ENCODE measurements at places on chromosomes 11 and 22.

DNA sequence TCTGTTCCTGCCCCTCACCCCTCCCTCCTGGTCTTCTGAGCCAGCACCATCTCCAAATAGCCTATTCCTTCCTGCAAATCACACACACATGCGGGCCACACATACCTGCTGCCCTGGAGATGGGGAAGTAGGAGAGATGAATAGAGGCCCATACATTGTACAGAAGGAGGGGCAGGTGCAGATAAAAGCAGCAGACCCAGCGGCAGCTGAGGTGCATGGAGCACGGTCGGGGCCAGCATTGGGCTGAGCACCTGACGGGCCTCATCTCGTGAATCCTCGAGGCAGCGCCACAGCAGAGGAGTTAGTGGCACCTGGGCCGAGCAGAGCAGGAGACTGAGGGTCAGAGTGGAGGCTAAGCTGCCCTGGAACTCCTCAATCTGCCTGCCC is 941.8 kb downstream of the BRD1 start:
- no peak for DNase-seq

- DNase-seq: no peak
These were observed 36.3 kb downstream of the BCR start for GRCh38 chr22:23216461-23217170.

DNA sequence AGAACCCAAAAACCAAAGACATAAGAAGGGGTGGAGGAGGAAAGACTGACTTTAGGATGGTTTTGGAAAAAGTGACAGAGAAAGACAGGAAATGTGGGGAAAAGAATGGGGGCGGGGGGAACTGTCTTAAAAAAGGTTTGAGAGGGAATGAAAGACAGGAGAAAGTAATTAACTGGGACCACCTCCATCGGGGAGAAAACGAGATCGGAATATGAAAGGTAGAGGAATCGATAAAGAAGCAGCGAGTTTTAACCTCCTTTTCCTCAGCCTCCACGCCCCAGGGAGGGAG is 524 bp downstream of the MTMR2 start:
- no peak for DNase-seq

- no peak for DNase-seq
These were observed 1.1 kb downstream of the TM7SF2 start for GRCh38 chr11:65112546-65113360.

DNA sequence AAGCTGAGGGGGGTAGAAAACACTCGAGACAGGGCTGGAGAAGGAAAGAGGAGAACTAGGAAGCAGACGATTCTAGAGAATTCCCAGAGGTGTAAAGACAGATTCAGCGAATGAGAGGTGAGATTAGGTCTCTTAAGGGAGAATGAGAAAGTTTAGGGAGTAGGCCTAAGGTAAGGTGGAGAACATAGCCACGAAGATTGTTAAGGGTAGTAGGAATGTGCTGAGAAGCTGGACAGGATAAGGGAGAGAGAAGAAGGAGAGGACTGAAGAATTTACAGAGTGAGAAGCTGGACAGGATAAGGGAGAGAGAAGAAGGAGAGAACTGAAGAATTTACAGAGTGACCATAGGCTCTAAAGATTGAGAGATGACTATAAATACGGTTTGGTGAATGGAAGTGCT is 908 bp downstream of the PPME1 start:
- DNase-seq: no peak

DNA sequence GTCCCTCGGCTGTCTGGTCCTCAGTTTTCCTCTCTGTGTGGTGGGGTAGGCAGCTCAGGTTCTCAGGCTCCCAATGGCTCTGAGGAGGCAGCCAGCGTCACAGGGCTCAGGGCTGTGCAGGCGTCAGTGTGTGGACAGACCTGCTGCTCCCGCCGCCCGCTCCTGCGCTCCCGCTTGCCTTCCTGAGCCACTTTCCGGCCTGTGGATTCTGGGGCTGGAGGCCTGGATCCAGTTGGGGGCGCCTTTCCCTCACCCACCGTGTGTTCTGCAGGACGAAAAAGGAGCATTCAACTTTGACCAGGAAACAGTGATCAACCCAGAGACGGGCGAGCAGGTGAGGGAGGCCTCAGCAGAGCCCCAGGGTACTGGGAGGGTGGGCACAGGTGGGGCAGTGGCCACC is 14.7 kb downstream of the DPP3 start:
- DNase-seq: no peak

DNA sequence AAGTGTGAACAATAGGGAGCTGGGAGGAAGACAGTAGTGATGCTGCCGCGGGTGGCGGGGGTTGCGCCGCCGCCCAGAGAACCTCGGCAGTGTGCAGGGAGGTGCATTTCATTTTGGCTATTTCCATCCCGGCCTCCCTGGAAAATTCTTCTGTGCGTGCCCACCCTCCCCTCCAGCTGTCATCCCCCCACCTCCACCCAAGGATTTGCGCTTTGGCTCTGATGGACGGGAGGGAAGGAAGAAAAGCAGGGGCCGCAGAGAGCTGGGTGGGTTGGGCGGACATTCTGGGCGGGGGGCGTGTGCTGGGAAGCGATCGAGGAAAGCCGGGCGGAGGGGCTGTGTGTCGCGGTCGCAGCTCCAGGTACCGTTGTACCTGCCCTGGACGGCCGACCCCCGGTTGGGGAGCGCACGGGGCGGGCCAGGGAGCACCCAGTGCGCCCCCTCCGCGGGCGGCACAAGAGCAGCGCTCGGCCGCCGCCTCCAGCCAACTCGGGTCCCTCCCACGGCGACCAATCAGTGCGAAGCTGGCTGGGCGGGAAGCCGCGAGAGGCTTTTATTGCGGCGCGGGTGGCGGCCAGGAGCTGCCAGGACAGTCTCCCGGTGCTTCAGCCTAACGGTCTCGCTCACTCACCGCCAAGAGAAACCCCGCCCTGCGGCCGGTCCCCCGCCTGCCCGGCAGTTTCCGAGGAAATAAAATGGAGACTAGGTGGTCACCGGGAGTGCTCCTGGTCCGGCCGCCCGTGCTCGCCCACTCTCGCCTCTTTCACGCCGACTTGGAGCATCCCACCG is 1.6 kb downstream of the NCAM1 start:
- no peak for DNase-seq

DNA sequence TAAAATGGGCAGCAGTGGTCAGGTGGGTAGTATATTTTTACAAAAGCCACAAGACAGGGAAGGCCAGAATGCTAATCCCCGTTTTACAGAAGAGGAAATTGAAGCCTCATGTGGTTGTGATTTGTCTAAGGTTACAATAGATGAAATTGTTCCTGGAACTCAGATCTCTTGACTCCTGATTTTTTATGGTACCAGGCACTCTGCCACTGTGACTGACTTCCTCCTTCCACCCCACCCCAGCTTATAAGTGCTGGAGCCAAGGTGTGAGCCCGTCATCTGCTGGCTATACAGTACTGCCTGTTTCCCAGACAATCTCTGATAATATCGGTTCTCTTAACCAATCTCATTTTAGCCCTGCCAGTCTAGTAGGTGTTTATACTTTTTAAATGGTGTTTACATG is 1.9 kb downstream of the SLC5A1 start:
- no peak for DNase-seq

DNA sequence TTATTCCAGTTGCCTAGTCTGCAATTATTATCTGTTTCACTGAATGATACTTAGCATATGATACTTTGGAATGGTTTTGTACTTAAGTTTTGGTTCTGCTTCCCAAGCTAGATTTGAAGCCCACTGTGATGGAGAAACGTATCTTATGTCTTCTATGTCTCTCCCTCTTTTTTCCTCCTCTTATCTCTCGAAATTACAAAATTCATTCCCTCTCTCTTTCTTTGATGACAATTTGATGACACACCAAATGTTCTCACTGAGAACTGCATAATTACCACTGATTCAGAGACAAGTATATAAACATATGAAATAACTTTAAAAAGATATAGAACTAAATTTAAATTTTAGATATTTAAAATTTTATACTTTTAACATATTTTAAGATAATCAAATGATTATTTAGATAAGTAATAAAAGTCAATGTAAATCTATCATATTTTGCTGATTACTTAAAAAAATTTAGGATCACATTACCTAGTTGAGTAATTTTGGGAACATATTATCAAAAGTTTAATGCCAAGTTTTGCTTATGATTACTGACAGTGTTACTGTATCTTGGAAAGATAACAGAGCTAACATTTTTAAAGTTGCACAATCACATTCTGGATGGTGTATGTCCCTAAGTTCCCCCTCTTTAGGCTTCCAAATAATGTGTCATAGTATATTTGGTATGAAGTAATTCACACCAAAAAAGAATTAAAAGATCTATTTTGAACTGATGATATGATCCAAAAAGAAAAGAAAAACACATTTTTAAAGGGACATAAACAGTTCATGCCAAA is 255.3 kb downstream of the SBF2 start:
- no peak for DNase-seq

DNA sequence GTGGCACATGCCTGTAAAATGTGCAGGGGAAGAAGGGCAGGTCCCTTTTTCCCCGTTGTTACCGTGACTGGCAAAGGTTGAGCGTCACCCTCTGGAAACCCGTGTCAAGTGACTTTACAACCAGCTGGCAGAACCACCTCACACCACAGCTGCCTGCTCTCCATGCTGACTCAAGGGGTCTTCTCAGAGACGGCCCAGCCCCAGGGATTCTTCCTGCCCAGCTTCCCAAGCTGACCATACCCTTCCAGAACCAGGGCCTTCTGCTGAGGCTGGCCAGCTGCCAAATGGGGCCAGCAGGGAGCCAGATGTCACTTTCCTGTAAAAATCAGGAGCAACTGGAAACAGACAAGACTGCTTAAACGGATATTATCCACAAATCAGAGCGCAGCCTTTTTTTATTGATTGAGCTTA is 6.3 kb downstream of the PC start:
- DNase-seq: no peak

DNA sequence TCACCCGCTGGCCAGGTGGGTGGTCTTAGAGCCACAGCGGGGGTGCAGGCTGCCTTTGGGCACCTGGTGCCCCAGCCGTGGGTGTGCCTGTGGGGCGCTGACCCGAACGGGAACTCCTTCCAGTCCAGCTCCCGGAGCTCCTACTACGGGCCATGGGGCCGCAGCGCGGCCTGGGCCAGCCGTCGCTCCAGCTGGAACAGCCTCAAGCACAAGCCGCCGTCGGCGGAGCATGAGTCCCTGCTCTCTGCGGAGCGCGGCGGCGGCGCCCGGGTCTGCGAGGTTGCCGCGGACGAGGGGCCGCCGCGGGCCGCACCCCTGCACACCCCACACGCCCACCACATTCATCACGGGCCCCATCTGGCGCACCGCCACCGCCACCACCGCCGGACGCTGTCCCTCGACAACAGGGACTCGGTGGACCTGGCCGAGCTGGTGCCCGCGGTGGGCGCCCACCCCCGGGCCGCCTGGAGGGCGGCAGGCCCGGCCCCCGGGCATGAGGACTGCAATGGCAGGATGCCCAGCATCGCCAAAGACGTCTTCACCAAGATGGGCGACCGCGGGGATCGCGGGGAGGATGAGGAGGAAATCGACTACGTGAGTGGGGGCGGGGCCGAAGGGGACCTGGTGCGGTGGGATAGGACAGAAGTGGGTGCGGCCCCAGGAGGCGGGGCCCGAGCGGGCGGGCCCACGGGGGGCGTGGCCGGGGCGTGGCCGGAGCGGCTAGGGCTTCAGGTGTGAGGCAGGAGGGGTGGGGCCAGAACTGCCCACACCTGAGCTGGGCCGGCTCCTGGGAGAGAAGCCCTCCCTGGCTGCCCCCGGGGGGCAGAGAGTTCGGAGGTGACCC is 91.5 kb downstream of the CACNA1I start:
- DNase-seq: no peak

DNA sequence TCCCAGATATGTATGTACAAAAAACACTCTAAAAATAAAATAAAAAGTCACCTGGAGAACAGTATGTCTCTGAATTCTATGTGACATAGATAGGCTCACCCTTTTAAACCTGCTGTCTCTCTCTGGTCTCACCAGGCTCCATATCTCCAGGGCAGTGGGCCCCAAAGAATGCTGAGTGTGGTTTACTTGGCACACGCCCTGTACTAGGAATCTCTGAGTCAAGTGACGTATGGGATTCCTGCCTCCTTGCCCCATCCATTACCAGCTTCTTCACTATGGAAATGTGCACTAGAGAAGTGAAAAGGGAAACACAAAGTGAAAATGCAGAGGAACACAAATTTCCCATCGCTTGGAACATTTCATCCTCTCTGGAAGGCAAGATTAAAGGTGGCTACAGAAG is 722.2 kb upstream of the TENM4 start:
- no peak for DNase-seq

DNA sequence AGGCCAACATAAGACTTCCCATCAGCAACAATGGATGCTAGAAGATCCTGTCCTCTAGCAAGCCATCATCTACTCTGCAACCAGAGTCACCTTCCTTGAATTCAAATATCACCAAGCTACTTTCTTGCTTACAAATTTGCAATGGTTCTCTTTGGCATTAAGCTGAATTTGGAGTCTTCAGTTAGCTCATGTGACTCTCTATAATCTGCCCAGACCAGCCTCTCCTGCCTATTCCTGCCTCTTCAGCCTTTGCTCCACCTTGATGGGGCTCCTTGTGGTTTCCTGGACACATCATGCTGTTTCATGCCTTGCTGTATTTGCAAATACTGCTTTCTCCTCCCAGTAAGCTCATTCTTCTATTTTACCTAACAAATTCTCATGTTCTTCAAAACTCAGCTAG is 82.3 kb downstream of the RASSF10 start:
- DNase-seq: no peak

DNA sequence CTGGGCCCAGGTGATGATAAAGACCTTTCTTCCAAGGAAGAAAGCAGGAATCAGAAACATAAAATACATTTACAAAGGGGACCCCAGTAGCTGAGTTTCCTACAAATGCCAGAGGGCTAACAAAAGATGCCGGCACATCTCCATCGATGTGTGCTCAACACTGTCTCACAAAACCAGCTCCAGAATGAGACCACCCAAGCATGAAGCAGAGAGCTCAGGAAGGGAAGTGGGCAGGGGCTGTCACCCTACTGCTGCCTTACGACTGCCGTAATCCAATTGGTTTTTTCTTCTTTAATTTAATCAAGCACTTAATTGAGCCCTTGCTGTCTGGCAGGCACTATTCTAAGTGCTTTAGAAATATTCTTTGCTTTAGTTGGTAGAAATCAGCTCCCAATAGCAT is 26.1 kb downstream of the SMCO4 start:
- no peak for DNase-seq

DNA sequence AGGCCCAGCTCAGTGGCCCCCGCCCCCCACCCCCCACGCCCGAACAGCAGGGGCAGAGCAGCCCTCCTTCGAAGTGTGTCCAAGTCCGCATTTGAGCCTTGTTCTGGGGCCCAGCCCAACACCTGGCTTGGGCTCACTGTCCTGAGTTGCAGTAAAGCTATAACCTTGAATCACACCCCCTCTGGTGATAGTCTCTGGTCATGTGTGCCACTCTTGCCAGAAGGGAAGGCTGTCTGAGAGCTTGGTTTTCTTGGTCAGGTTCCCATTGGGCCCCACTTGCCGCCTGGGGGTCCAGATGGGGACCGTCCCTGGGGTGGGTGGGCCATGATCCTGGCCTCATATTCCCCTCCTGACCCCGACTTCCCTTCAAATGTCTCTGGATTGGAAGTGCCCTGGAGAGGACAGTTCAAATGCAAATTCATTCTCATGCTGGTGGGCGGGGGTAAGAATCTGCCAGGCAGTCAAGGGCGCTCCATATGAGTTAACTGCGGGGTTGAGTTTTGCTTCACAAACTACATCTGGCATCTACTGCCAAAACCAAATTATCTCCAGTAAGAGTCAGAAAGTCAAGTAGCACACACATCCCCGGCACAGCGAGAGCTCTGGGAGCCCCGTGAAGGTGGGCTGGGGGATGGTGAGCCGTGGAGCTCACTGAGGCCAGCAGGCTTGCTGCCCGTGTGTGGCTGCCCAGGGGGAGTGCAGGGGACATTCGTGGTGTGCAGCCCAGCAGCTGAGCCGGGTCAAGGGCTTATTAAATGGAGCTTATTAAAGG is 35.7 kb downstream of the B3GAT1 start:
- DNase-seq: no peak

GRCh38 chr11:128705124-128705920 is 11.4 kb downstream of the FLI1 start:
- DNase-seq: no peak
